ENCODE measurements at places on chromosomes 13 and 19.

- ATAC-seq: peak; percentile 31
These were observed 560 bp downstream of the NDUFA7 start for GRCh38 chr19:8320564-8321066.

DNA sequence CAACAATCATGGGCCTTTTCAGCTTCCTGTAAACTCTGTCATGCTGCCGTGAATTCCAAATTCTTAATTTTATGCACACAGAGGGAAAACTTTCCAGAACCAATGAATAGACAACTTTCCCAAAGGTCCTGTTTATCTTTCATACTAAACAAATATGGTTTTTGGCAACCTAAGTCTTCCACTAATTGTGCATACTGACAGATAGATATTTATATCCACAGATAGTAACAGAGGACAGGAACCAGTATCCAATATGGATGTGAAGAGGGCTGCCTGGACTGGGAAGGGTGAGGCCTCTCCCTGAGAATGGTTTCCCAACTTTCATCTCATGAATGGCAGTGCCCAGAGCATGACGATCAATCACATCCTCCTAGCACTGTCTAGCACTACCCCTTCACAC lies 80.4 kb downstream of the MRPL57 start:
- ATAC-seq: no peak

DNA sequence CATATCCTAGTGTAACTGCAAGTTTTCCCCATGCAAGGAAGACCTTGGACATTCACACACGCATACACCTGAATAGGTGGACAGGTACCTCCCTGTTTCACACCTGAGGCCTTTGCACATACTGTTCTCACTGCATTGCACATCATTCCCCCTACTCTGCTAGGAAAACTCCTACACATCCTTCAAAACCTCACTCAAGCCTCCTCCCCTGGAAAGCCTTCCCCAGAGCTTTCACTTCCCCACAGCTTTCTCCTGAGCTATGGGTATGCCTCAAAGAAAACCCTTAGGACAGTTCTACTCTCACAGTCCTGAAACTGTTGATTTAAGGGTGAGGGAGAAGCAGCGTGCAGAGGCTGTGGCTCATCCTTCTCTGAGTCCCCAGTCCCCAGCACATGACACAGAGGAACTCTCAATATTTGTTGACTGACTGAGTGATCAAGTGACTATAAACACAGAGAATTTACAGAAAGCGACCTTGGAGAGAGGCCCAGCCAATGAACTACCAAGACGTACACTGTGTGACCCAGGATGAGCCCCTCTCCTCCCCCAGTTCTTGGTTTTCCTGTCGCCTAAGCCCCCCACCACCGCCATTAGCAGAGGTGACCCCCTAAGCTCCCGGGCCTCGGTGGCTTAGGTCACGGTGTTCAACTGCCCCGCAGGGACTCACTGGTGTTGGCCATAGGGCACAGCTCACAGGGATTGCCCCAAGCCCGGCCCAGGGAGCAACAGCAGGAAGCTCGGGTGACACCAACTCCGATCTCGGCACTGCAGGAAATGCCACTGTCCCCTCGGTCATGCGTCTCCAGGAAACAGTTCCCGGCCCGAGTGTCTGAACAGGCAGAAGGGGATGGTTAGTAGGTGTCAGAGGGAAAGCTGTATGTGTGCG lies 40.6 kb downstream of the FBN3 start:
- ATAC-seq: no peak

GRCh38 chr13:79725841-79726240 lies 244.9 kb downstream of the NDFIP2 start:
- no peak for ATAC-seq

DNA sequence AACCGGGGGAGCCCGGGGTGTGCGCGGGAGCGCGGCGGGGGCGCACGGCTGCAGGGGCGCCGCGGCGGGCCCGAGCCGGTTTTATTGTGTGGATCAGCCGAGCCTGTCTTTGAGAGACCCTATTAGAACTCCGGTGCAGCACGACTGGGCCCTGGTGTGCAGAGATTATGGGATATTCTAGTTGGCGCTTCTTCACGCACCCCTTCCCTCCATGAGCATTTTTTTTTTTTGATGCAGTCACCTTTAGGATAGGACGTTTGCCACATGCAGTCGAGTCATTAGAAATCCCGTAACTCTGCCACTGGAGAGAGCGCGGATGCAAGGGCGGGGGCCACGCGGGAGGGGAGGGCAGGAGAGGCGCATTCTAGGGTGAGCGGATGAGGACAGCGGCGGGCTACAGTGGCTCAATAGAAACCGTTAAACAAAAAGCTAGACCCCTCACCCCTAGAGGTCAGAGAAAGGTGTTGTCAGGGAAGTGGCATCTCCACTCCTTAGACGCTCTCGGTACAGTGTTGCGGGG lies 3.7 kb downstream of the FGF9 start:
- ATAC-seq: no peak

DNA sequence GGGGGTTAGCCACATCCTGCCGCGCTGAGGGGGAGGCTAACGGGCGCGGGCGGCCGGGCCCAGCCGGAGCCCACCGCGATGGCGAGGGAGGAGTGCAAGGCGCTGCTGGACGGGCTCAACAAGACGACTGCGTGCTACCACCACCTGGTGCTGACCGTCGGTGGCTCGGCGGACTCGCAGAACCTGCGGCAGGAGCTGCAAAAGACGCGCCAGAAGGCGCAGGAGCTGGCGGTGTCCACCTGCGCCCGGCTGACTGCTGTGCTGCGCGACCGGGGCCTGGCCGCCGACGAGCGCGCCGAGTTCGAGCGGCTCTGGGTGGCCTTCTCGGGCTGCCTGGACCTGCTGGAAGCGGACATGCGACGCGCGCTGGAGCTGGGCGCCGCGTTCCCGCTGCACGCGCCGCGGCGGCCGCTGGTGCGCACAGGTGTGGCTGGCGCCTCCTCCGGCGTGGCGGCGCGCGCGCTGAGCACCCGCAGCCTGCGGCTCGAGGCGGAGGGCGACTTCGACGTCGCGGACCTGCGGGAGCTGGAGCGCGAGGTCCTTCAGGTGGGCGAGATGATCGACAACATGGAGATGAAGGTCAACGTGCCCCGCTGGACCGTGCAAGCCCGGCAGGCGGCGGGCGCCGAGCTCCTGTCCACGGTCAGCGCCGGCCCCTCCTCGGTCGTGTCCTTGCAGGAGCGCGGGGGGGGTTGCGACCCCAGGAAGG lies 692 bp downstream of the RGS9BP start:
- ATAC-seq: no peak

Measured in activated T-helper 17 cell treated with anti-CD3 and anti-CD28 coated beads, Interleukin-2, amount 50 U/mL, for 72 hours (primary cell).